ENCODE measurements at places on chromosomes 5 and 9.

GRCh38 chr5:78628270-78628992 is 20.1 kb downstream of the LHFPL2 start:
- DNase-seq, result no peak

DNA sequence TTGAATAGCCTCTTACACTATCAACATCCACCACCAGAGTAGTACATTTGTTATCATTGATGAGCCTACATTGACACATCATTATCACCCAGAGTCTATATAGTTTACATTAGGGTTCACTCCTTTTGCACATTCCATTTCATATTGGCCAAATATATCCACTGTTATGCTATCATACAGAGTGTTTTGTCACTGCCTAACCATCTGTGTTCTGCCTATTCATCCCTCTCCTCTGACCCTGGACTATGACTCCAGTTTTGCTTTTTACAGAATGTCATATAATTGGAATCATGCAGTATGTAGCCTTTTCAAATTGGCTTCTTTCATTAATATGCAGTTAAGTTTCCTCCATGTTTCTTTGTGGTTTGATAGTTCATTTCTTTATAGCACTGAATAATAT is 904.7 kb downstream of the TLE1 start:
- DNase-seq, result no peak

GRCh38 chr5:88236866-88237642 is 31.6 kb downstream of the TMEM161B start:
- DNase-seq, result no peak

- no peak for DNase-seq
Measured at GRCh38 chr5:98085593-98085992, 687.9 kb upstream of the RGMB start.

GRCh38 chr9:14180093-14180959 is 133.6 kb downstream of the NFIB start:
- DNase-seq, result no peak

- no peak for DNase-seq
Measured at GRCh38 chr9:76690973-76691370, 73.3 kb upstream of the PCA3 start.

DNA sequence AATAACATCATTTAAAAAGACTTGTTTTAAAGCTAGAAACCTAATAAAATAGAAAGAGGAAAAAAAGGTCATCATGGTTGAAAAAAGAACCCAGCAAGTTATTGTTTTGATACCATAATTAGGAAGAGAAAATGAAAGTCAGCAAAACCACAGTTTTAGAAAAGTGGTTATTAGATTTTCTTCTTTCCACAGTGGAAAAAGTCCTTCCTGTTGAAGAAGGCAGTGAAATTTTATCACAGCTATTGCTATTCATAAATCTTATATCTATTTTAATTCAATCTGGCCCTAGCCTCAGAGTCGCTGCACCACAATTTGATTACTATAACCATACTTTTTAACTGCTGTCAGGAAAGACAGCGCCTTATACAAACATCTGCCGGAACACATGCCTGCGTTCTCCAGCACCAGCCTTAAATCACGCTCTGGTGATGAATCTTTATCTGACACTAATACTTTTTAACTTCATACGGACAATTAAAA is 60.3 kb downstream of the MAPKAP1 start:
- no peak for DNase-seq

GRCh38 chr9:31320494-31320893 is 1063.9 kb upstream of the ACO1 start:
- DNase-seq, result no peak

- DNase-seq, result no peak
Measured at GRCh38 chr9:113837334-113837733, 38.8 kb upstream of the ZNF618 start.

DNA sequence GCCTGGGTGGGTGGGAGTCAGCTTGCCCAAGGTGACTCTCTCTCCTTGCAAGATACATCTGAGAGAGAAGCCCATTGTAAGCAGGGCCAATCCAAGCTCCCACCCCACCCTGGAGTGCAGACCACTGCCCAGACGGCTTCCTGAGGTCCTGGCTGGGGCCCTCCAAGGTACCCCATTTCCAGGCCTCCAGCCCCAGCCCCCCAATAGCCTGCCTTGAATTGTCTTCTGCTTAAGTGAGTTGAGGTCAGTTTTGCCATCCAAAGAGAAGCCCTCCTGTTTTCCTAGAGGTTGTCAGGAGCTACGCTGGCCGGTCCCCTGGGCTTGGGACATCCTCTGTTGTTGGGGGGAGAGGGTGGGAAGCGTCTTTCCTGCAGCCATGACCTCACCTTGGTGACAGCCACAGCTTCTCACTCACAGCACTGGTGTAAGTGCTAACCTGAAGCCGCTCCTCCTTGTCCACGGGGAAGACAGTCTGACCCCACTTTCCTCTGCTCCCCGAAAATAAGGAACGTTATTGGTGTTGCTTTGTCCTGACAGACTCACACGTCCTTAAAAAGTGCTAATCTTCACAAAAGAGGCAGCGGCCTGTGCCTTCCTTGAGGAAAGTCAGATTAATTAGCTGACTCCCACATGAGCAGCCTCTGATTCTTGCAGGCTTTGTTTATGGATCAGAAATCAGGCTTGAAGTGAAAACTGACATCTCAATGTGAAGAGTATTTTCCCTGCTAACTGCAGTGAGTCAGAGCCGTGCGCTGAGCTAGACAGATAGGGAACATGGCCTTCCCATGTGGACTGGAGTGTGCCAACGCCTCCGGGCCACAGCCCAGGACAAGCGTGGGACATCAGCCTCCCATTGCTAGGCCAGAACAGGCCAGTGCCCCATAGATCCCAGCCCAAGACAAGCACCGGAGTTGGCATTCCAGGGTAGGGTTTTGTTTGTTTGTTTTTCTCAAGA is 52.3 kb downstream of the ADAMTS2 start:
- no peak for DNase-seq

GRCh38 chr5:452978-453710 is 10.2 kb downstream of the EXOC3 start:
- DNase-seq, result no peak

DNA sequence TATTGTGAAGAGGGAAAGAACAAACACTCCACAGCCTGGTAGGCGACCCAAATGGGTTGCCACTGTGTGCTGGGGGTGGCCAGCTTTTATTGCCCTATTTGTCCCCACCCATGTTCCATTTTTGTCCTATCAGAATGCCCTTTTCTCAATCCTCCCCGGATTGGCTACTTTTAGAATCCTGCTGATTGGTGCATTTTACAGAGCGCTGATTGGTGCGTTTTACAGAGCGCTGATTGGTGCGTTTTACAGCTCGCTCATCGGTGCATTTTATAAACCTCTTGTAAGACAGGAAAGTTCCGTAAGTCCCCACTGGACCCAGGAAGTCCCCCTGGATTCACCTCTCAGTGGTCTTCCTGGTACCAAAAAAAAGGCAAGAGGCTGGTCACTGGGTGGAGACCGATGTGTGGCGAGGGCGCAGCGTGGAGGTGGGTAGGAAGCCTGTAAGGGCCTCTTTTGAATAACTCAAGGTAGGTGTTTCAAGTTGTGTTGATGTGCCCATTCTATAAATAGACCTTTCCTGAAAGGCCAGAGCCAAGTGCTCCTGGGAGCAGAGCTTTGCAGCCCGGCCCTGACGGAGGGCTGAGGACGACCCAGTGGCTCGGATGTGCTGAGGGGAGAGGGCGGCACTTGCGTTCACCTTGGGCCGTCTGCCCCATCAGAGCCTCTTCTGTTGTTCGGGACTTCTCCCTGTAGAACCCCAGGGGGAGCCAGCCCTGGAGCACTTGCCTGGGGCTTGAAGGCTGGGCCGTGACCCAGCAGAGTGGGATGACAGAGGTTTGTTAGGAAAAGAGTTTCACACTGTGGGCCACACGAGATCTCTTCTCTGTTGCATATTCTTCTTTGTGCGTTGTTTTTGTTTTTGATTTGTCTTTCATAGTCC is 7.2 kb upstream of the GFPT2 start:
- DNase-seq, result no peak

DNA sequence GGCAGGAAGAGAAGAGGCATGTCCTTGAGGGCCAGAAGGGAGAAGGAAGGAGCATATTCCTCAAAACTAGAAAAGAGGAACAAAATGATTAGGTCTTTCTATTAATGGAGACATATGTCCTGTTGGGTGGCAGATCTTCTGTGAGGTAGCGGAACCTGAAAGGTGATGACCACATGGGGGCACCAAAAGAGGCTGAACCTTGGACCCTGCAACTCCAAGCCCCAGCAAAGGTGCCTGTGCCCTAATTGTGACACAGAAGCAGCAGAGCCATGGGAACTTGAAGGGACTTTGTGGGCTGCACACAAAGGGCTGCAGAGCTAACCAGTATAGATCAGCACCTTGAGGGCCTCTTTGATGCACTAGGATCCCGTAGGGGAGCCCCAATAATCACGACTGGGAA is 158.0 kb downstream of the BAAT start:
- DNase-seq, result no peak

DNA sequence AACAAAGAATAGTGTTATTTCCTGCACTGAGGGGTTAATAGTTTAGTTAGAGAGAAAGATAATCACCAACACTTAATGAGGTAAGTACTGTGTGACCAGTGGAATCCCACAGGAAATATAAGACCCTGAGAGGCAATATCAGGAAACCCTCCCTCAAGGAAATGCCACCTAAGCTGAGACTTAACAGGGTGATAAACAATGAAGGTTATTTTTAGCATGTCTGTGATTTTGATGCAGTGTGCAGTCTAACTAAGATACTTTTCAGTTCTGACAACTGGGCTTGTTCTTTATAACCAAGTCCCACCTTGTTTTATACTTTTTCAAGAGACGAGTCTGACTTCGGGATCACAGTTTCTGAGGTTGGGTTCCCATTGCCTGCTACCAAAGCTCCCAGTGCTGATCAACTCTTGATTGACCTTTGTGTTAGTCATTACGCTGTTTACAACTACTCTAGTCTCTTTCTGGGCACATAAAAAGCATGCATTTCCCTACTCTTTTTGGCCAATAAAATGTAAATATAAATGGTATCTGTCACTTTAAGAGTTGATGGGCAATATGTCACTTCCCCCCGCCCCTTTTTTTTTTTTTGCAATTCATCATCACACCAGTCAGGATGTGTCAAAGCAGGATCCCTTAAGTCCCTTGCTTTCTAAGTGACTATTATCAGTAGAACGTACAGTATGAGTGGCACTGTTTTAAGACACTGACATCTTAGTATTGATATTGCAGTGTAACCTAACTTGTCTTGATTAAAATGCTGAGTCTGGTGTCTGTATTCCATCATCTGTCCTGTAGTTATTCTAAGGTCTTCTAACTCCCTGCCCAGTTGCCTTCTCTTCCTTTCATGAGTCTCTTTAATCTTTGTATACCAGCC is 31.4 kb downstream of the C6 start:
- no peak for DNase-seq

All from activated naive CD4-positive, alpha-beta T cell treated with anti-CD3 and anti-CD28 coated beads, Interleukin-2, amount 50 U/mL, for 16 hours (primary cell).